GM13976 (cell line): ENCODE measurements at places on chromosomes 13 and 19.
A peak's percentile ranks its signal among the peaks of the same experiment; 100 is the strongest.

DNA sequence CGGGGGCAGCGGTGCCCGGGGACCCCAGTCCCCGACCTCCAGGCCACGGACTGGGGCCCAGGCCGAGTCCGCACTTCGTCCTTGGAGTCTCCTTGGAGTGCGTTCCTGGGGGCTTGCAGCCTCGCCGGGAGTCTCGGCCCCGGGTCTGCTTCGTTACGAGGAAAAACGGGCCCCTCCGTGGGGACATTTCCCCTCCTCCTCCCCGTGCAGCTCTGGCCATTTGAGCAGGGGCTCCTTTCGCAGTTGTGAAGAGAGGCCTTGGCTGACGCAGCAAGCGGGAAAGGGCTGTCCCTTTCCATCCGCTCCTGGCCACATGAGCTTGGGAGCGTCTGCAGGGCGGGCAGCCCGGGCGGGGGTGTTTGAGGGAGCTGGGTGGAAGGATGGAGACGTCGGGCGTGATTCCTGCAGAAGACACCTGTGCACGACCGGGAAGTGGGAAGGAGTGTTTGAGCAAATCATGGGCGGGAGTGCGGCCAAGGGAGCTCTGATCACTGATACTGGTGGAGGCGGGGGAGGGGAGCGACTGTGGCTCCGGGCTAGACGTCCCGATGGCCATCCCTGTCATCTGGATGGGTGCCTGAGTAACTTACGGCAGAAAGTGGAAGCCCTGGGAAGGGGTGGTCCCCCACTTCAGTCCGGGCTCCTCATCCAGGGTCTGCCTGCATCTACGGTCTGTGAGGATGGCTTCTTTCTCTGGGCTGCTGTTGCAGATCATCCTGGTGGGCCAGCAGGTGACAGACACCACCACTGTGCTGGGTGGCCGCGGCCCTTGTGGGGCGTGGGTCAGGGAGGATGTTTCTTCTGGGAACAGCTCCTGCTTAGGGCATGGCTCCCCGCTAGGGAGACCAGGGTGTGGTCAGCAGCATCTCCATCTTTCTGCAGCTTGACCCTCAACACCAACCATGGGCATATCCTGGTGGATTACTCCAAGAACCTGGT is 736 bp downstream of the GPI start:
- no peak for DNase-seq

GRCh38 chr13:106499113-106499512 is 36.3 kb downstream of the EFNB2 start:
- DNase-seq = no peak

DNA sequence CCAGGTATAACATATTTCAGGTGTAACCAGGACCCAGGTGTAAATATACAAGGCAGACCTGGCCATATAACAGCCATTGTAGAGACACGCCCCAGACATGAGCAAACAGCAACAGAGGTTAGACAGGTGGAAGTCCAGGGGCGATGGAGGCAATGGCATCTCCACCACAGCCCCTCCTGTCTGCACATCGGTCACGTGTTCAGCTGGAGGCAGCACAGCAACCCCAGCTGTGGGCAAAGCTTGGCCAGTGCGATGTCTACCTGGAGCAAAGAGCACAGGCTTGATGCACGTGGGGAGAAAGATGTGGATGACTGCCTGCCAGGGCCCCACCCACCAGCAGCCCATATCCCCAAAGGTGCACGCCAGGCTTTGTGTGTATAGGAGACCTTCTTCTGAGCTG is 4.4 kb downstream of the CYP4F2 start:
- no peak for DNase-seq

DNA sequence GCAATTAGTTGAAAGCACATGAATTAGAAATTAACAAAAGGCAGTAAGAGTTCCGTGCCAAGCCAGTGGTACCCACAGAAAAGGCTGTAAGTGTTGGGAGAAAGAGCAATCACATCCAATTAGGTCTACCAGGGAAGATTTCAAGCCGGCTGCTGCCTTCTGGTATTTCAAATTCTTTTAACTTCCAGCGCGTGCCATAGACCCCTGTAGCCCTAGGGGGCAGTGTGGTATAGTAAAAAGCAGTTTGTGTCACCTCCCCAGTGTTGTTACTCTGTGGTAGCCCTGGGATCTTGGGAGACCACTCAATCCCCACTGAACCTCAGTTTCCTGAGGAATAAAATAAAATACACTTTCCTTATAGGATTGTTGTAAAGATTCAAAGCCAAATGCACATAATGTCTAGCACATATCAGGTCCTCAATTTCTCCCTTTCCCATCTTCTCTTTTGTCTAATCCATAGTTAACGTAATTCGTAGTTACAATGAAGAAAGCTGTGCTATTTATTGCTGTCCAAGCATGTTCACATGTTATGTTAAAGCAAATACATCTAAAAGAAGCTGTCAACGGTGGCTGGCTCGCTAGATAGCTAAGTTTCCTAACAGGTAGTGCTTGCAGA is 230.2 kb downstream of the TDRD3 start:
- DNase-seq = peak; percentile 17

DNA sequence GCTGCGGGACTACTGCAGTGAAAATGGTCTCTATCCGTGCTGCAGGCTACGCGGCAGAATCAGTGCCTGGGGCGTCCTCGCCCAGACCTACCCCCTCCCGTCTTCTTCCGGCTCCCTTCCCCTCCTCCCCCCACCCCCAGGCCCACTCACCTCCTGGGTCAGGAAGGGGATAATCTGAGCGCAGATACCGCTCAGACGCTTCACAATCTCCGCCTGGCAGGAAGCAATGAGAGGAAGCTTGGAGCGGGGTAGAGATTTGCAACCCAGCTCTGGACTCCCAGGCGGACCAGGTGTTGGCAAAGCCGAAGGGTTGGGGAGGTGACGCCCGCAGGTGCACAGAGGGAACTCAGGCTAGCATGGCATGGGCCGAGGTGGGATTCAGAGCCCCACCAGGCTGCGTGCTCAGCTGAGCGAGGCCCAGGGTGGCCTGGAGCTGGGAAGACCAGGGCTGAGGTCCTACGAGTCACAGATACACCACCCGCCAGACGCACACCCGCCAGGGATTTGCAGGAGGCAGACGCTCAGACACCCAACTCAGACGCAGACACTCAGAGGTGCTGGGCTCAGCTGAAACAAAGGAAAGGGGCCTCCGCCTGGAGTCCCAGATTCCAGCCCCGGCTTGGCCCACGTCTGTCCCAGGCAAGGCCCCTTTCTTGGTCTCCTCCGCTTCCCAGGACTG is 4.1 kb downstream of the TLE2 start:
- no peak for DNase-seq

DNA sequence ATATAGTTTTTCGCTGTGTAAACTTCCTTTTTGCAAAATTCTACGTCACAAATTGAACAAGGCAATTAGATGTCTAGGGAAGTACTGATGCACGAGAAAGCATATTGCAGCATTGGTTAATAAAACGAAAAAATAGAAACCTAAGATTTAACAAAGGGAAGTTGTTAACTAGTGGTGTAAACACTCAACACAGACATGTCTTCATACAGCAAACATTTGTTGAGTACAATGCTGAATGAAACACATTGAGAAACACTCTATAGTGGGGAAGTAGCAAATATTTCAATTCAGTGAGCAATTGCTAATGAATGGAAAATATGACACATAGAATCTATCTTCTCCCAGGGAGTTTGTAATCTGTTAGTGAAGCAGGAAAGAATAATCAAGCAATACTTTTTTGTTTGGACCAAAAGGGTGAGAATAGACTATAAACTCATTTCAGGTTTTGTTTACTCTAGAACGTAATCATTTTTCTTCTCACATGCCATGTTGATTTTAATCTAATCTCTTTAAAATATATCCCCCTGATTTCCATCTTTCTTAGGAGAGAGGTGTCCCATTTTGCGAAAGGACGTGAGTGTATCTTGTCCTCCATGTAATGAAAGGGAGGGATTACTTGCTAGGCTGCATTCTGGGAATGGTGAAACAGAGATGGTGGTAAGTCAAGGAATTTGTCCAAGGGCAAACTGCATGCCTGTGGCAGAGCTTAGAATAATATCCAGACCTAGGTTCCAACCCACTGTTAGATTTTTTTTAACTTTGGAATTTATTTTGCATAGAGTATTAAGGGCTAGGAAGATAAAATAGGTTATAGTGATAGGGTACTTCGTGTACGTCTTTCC is 1.7 kb upstream of the ANKRD10 start:
- no peak for DNase-seq

DNA sequence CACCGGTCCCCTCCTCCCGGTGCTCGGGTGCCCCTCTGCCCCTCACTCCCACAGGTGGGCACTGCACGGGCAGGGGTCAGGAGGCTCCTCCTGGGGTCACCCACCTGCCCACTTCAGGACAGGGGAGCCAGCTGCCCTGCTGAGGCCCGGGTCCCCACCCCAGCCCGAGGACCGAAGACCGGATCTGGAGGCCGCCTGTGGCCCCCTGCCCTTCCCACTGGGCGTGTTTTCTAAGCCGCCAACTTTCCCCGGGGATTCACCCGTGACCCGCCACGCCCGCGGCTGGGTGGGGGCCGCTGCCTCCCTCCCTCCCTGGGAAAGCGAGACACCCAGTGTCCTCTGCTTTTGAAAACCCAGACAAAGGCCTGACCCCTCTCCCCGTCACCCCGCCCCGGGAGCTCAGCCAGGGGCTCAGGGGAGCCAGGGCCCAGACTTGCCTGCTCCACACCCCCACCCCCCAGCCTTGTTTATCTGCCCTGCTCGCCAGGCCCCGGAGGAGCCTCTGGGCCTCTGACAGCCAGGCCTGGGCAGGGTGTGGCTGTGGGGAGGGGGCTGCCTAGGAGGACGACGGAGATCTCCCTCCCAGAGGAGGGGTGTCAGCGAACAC is 1.3 kb downstream of the PALM start:
- DNase-seq = no peak

GRCh38 chr19:28020619-28021258 is 1192.2 kb downstream of the UQCRFS1 start:
- no peak for DNase-seq

DNA sequence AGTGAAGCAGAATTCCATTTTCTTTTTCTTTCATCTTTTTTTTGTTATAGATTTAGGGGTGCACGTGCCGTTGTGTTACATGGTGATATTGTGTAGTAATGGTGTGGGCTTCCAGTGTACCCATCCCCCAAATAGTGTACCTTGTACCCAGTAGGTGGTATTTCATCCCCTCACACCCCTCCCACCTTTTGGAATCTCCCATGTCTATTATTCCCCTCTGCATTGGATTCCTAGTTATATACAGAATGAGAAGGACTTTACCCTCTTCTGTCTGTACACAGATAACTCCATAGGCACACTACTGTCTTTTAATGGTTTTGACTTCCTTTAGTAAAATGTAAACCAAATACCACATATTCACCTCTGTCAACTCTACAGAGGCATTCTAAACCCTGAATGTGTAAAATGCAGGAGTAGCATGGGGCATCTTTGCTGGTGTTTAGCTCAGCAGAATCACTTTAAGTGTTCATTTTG is 28.0 kb downstream of the FRY start:
- no peak for DNase-seq

GRCh38 chr13:76647550-76647949 is 238.7 kb downstream of the KCTD12 start:
- DNase-seq = no peak

- no peak for DNase-seq
Measured at GRCh38 chr19:29831686-29832085, 19.9 kb downstream of the CCNE1 start.

DNA sequence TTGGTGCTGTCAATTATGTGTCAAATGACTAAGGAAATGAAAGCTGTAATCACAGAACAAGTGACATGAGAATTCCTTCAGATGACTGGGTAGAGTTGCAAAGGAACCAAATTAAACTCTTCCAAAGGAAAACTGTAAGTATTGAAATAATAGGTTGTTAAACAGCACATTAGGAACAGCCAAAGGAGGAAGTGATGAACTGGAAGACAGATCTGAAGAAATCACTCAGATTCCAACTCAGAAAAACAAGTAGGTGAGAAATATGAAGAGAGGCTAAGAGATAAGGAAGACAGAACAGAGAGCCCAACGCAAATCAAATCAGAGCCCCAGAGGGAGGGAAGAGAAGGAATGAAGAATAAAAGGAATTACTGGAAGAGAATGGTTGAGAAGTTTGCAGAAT is 15.4 kb downstream of the TMEM161A start:
- DNase-seq = no peak

GRCh38 chr19:35907377-35907745 is 734 bp downstream of the TYROBP start:
- no peak for DNase-seq

- DNase-seq = no peak
Measured at GRCh38 chr19:2885736-2886135, 15.0 kb upstream of the ZNF57 start.

- DNase-seq = no peak
Measured at GRCh38 chr13:110433014-110433413, 125.9 kb downstream of the COL4A2 start.

- DNase-seq = peak; percentile 29
Measured at GRCh38 chr13:112067116-112067741, at the start of gene SOX1. TSS of gene SOX1 (plus strand) at chr13:112067149. CDS start at chr13:112067659, 510 bp downstream.

- no peak for DNase-seq
Measured at GRCh38 chr19:17303940-17304267, 679 bp upstream of the ABHD8 start.

- no peak for DNase-seq
Measured at GRCh38 chr13:72383646-72384045, 343.8 kb downstream of the MZT1 start.

GRCh38 chr19:39871886-39872866 is 26.0 kb upstream of the FBL start:
- DNase-seq = no peak

DNA sequence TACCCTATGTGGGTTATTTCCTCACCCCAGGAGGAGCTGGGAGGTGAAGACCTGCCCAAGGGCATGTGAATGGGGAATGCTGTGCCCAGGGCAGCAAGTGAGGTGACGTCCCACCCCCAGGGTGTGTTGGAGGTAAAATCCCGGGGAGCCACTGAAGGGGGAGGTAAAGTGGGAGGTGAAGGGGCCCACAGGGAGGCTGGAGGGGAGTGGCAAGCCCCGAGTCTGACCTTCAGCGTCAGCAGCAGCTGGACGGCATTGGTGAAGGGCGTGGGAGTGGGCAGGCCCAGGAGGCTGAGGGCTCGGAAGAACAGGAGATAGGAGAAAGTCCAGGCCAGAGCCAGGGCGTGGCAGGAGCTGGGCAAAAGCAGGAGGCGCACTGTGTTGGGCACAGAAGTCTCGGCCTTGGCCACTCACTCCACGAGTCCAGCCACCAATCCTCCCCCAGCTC is 2.4 kb downstream of the MBOAT7 start:
- DNase-seq = no peak

DNA sequence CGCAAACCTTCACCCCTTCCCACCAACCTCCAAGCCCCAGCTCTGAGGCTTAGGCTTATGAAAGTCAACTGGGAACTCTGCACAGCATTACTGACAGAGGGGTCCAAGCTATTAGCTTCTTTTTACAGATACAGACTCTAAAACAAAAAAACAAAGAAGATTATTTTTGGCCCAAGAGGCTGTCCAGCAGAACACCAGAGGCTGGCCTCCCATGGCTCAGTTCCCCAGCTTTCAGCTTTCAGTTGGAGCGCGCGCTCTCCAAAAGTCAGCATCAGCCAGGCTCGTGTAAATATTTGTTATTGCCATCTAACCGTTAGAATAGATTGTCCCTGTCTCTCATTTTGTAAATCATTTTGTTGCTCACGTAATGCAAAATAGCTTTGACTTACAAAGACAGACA is 58.4 kb downstream of the ZIC5 start:
- DNase-seq = no peak
